ENCODE measurements at places on chromosomes 4 and X. TPM values are rescaled to one million over a fixed set of nuclear protein-coding genes. Genes with fewer than 3 reads are reported as not detected.

DNA sequence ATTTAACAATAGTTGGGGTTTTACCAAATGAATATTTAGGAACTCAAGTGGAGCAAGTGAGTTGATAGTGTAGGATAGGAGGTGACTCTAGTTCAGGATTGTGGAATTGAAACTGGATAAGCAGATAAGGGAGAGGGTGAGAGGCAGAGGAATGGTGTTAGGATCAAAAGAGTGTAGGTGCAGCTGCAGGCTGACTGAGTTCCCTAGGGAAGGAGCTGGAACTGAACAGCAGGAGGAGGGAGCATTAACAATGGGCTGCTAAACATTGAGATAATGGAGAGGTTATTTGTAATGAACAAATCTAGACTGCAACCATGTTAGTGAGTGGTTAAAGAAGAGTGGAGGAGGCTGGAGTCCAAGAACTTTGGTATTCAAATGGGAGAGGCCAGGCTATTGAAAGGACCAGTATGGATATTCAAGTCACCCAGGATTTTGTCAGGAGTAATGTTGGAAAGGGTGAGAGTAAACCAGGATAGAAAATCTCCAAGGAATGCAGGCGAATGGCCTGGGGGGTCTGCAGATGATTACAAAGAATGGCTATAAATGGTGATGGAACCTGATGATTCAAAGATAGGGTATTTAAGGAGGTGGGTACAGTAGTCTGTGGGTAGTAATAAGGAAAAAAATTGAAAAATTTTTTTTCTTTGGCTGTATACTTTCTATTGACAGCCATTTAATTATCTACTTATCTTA lies 497.1 kb upstream of the TENM3 start:
- no peak overlapping the region for H3K27ac ChIP-seq
- no peak overlapping the region for H3K4me3 ChIP-seq
- H3K27me3 ChIP-seq: no peaks in the 10 kb centered on the region
- no peaks in the 10 kb centered on the region for H3K4me1 ChIP-seq
- DNase-seq: no peak
- H3K36me3 ChIP-seq: no peaks in the 10 kb centered on the region

- H3K4me3 ChIP-seq: no peak overlapping the region
- no peaks in the 10 kb centered on the region for H3K4me1 ChIP-seq
- no peak overlapping the region for H3K27ac ChIP-seq
- H3K36me3 ChIP-seq: no peaks in the 10 kb centered on the region
These were observed 55.2 kb upstream of the TRPC3 start for GRCh38 chr4:122007016-122007415.

- no peaks in the 10 kb centered on the region for H3K4me1 ChIP-seq
- H3K27me3 ChIP-seq: no peaks in the 10 kb centered on the region
- H3K4me3 ChIP-seq: no peak overlapping the region
- no peaks in the 10 kb centered on the region for H3K36me3 ChIP-seq
- no peak for DNase-seq
- H3K27ac ChIP-seq: no peak overlapping the region
These were observed 203.1 kb downstream of the RBMX2 start for GRCh38 chrX:130604882-130605281.

DNA sequence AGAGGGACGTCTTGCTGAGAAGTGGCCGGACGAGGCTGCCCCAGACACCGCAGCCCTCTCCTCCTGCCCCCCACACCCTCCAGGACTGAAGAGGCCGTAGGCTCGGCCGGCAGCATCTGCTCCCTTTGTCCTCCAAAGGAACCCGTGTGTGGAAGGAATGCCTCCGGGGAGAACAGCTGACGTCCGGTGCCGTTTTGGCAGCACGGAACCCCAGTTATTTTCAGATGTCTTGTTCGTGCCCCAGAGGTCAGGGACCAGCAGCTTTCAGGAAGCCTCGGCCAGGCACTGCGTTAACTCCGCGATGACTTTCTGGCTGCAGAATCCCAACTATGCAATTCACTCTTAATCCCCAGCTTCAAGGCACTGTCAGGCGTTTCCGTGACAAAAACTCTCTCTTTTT lies 10.9 kb upstream of the PPP2R3B start:
- H3K4me1 ChIP-seq: no peaks in the 10 kb centered on the region
- H3K36me3 ChIP-seq: no peaks in the 10 kb centered on the region
- H3K27me3 ChIP-seq: no peaks in the 10 kb centered on the region

GRCh38 chr4:145481942-145482208 lies 222 bp downstream of the SMAD1 start:
- H3K36me3 ChIP-seq: no peaks in the 10 kb centered on the region
- H3K27ac ChIP-seq: no peak overlapping the region
- DNase-seq: no peak
- peak overlapping the region; percentile 48 for H3K4me3 ChIP-seq

DNA sequence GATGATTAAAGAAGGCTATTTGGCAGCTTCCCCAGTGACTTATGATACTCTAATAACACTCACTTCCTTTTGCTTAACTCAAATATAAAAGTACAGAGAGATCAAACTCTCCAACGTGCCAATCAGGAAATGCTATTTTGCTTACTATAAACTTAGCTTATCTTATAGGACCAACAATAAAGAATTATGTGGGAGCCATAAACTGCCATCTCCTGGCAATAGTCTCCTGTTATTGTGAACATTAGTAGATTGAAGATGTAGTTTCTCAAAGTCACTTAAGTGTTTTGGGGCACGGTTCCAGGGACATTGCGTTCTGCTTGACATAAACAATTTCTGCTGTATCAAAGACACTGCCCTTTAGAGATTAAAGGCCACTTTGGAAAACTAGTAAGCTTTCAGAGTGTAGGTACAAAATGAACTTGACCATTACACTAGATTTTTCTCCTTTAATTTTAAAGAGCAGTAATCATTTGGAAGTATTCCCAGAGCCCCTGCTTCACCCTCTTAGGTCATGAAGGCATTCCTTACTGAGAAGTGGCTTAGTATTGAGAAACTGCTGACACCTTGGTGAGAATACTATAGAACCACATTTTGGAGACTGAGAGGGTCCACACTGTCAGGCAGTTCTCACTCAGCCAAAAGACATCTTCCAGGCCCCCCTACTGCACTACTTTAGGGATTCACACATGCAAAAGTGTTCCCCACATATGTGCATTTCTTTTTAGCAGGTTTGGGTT lies 51.9 kb downstream of the MAOA start:
- no peaks in the 10 kb centered on the region for H3K36me3 ChIP-seq
- no peaks in the 10 kb centered on the region for H3K4me1 ChIP-seq
- no peak overlapping the region for H3K4me3 ChIP-seq
- DNase-seq: no peak
- no peak overlapping the region for H3K27ac ChIP-seq
- H3K27me3 ChIP-seq: peaks cover 4% of the 10 kb centered on the region

DNA sequence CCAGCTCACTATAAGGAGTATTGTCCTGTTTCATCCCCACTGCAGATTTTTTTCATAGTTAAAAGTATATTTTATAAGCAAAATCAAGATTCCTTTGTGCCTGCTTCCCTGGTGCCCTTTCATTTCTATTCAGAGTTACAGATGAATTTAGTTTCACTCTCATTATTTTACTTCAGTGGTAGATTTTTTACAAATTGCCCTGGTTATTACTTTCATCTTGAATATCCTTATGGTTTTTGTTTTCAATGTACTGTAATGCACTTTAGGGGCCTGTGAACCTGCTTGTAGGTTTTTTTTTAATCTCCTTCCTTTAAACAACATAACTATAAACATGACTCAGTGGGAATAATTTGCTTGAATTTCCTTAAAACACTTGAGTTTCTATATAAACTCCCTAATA lies 126.8 kb downstream of the GPR143 start:
- no peaks in the 10 kb centered on the region for H3K27me3 ChIP-seq
- no peak overlapping the region for H3K4me3 ChIP-seq
- no peaks in the 10 kb centered on the region for H3K36me3 ChIP-seq
- H3K4me1 ChIP-seq: peaks cover 3% of the 10 kb centered on the region
- no peak for DNase-seq

- peaks cover 12% of the 10 kb centered on the region for H3K4me1 ChIP-seq
- no peak overlapping the region for H3K27ac ChIP-seq
- no peak for DNase-seq
- no peaks in the 10 kb centered on the region for H3K27me3 ChIP-seq
- H3K36me3 ChIP-seq: no peaks in the 10 kb centered on the region
- H3K4me3 ChIP-seq: no peak overlapping the region
These were observed 103.3 kb downstream of the MGST2 start for GRCh38 chr4:139768896-139769295.

DNA sequence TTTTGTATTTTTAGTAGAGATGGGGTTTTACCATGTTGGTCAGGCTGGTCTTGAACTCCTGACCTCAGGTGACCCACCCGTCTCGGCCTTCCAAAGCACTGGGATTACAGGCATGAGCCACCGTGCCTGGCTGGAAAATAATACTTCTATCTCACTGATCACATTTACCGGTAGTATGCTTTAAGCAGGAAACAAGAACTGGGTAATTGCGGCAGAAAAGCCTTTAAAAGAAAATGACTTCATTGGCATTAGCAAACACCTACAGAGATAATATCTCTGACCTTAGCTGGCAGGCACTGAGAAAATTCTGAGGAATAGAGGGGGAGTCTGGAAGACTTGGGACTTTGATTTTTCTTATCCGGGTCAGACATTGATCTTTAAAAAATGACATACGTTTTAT lies 78.5 kb downstream of the SHROOM3 start:
- H3K4me3 ChIP-seq: no peak overlapping the region
- DNase-seq: no peak
- H3K4me1 ChIP-seq: no peaks in the 10 kb centered on the region
- no peak overlapping the region for H3K27ac ChIP-seq
- H3K27me3 ChIP-seq: no peaks in the 10 kb centered on the region

- H3K27ac ChIP-seq: no peak overlapping the region
- no peak overlapping the region for H3K4me3 ChIP-seq
- DNase-seq: no peak
- H3K36me3 ChIP-seq: no peaks in the 10 kb centered on the region
- H3K4me1 ChIP-seq: no peaks in the 10 kb centered on the region
These were observed 314.6 kb downstream of the STPG2 start for GRCh38 chr4:97828646-97829045.

DNA sequence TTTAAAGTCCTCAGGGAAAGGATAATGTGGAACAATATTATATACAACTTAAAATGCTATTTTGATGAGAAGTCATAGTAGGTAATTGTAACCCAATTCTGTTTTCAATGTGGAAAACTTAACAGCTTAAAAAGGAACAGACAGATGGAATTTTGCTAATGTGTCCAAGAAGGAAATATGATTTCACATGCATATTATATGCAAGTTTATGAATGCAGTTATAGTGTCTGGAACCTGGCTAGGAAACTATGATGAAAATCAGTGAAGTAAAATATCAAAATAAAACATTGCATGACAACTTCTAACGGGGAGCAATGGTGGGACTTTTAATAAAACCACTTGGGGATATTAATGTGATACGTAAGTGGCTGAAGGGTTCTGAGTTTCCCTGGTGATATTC lies 152.6 kb upstream of the HAND2 start:
- no peaks in the 10 kb centered on the region for H3K36me3 ChIP-seq
- no peak overlapping the region for H3K4me3 ChIP-seq
- no peak overlapping the region for H3K27ac ChIP-seq

DNA sequence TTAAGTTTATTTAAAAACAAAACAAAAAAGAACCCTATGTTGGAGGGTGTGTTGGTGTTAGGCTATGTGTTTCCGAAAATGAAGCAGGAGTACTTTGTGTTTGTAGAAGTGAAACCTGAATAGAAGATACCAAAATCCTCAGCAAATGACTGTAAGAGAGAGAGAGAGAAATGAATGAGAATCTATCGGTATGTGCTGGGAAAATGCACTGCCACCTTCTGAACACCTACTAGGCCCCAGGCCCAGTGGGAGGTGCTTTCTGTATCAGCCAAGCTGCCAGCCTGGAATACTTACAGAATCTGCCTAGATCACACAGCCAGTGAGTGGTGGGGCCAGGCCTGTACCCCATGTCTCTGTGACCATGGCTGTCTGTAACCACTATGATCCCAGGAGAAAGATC lies 14.9 kb upstream of the PIM2 start:
- no peak overlapping the region for H3K4me3 ChIP-seq
- H3K4me1 ChIP-seq: peaks cover 64% of the 10 kb centered on the region
- peak; percentile 42 for DNase-seq
- peak overlapping the region; percentile 77 for H3K27ac ChIP-seq

- no peaks in the 10 kb centered on the region for H3K27me3 ChIP-seq
- no peaks in the 10 kb centered on the region for H3K4me1 ChIP-seq
- no peak for DNase-seq
- no peak overlapping the region for H3K4me3 ChIP-seq
- H3K36me3 ChIP-seq: no peaks in the 10 kb centered on the region
These were observed 97.2 kb upstream of the PDE5A start for GRCh38 chr4:119725688-119726330.

- no peaks in the 10 kb centered on the region for H3K36me3 ChIP-seq
- no peak for DNase-seq
- H3K27ac ChIP-seq: no peak overlapping the region
- H3K27me3 ChIP-seq: no peaks in the 10 kb centered on the region
- H3K4me1 ChIP-seq: no peaks in the 10 kb centered on the region
These were observed 90.3 kb upstream of the TEX13D start for GRCh38 chrX:124242131-124242530.

- H3K27ac ChIP-seq: no peak overlapping the region
- H3K4me3 ChIP-seq: no peak overlapping the region
- no peak for DNase-seq
These were observed 220.6 kb upstream of the RPL34 start for GRCh38 chr4:108399610-108400265.

DNA sequence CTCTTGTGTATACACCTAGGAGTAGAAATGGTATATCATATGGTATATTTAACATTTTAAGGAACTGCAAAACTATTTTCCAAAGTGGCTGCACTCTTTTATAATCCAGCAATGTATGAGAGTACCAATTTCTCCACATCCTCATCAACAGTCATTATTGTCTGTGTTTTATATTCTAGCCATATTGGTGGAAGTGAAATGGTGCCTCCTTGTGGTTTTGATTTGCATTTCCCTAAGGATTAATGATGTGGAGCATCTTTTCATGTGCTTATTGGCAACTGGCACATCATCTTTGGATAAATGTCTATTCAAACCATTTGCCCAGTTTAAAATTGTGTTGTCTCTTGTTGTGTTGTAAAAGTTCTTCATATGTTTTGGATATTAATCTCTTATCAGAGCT lies 9.6 kb downstream of the BMP15 start:
- no peaks in the 10 kb centered on the region for H3K27me3 ChIP-seq
- no peak for DNase-seq
- no peak overlapping the region for H3K27ac ChIP-seq

The SCLT1 gene
- total RNA-seq: 27.2 TPM

The PNMA6F gene
- total RNA-seq: not detected

The IL3RA gene
- 1.6 TPM for total RNA-seq

The EMD gene
- 81.7 TPM for total RNA-seq

The PLAC8 gene
- 125 TPM for total RNA-seq

The USP17L10 gene
- total RNA-seq: not detected

The USP53 gene
- total RNA-seq: 57.1 TPM

The KLKB1 gene
- 0.73 TPM for total RNA-seq

The RHOXF2 gene
- total RNA-seq: not detected

The MAGEB10 gene
- not detected for total RNA-seq

The GRK4 gene
- total RNA-seq: 1.5 TPM

The CLNK gene
- 0.49 TPM for total RNA-seq

The SYTL5 gene
- not detected for total RNA-seq

The MXRA5 gene
- total RNA-seq: not detected

Measured in B cell (primary cell).